ENCODE measurements at places on chromosomes 1 and 21. TPM values are rescaled to one million over a fixed set of nuclear protein-coding genes. Genes with fewer than 3 reads are reported as not detected.

- H3K27me3 ChIP-seq: 0 out of 2 replicates have a peak, but pooled peaks cover 4% of the 10 kb centered on the region
- H3K4me1 ChIP-seq: no peaks in the 10 kb centered on the region
- H3K27ac ChIP-seq: no peak overlapping the region
- H3K4me3 ChIP-seq: no peak overlapping the region
These were observed 12.3 kb downstream of the OLFML3 start for GRCh38 chr1:113991467-113991997.

DNA sequence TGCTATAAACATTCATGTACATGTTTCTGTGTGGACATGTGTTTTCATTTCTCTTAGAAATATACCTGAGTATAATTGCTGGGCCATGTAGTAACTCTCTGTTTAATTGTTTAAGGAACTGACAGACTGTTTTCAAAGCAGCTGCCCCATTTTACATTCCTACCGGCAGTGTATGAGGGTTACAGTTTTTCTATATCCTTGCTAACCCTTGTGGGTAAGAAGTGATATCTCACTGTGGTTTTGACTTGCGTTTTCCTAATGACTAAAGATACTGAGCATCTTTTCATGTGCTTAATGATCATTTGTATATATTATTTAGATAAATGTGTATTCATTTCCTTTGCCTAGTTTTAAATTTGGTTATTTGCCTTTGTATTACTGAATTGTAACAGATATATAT lies 81.7 kb downstream of the DNM3 start:
- no peak overlapping the region for H3K27ac ChIP-seq
- H3K36me3 ChIP-seq: no peaks in the 10 kb centered on the region
- DNase-seq: no peak
- no peaks in the 10 kb centered on the region for H3K27me3 ChIP-seq

- no peaks in the 10 kb centered on the region for H3K36me3 ChIP-seq
- H3K27ac ChIP-seq: no peak overlapping the region
- peaks cover 7% of the 10 kb centered on the region for H3K27me3 ChIP-seq
- no peaks in the 10 kb centered on the region for H3K4me1 ChIP-seq
- H3K4me3 ChIP-seq: no peak overlapping the region
These were observed 17.1 kb downstream of the SLAMF7 start for GRCh38 chr1:160755911-160756848.

DNA sequence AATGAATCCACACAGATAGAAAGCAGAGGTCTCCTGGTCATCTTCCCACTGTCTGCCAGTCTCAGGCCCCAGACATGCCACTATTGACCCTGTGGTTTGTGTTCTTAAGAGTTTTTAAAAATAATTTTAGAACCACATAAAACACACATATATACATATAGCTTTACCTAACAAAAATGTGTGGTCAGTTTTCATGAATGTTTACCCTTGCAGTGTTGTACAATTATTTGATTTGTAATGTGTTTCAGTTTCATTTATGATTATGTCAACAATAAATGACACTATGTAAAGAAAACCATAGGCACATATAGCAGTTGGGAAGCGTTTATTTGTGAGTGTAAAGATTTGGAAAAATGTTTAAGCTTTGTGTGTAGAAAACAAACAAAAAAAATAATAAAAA lies 17.1 kb downstream of the CHAF1B start:
- H3K4me3 ChIP-seq: no peak overlapping the region
- peaks cover 57% of the 10 kb centered on the region for H3K36me3 ChIP-seq
- H3K27me3 ChIP-seq: no peaks in the 10 kb centered on the region
- H3K4me1 ChIP-seq: no peaks in the 10 kb centered on the region

GRCh38 chr1:107795441-107795840 lies 169.5 kb downstream of the VAV3 start:
- no peak for DNase-seq
- no peak overlapping the region for H3K27ac ChIP-seq
- no peaks in the 10 kb centered on the region for H3K36me3 ChIP-seq
- H3K4me3 ChIP-seq: no peak overlapping the region
- H3K27me3 ChIP-seq: no peaks in the 10 kb centered on the region

DNA sequence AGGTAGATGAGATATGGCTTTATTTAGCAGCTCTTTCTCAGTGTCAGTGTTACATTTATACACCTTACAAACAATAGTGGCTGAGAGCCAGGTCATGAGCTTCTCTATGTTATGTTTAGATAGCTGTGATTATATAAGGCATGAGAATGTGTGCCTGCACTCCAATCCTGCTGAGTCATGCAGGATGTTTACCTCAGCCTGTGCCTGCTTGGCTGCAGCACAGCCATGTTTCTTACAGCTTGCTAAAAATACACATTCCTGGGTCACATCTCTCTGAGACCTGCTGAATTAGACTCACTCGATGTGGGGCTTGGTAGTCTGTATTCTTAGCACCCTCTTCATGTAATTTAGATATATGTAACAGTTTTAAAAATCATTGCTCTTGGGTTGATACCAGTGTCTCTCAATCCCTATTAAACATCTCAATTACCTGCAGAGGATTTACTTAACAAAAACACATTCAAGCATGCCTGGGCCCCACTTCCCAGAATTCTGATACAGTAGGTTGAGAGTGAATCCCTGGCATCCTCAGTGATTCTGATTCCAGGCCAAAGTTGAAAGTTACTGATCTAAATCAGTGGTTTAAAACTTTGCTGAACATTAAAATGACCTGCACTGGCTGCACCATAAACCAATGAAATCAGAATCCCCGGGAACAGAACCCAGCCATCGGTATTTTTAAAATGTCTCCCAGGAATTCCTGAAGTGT lies 107.5 kb downstream of the GDAP2 start:
- H3K27ac ChIP-seq: peak overlapping the region; percentile 89
- peaks cover 60% of the 10 kb centered on the region for H3K4me1 ChIP-seq
- H3K27me3 ChIP-seq: no peaks in the 10 kb centered on the region
- no peak overlapping the region for H3K4me3 ChIP-seq
- peak; percentile 94 for DNase-seq

DNA sequence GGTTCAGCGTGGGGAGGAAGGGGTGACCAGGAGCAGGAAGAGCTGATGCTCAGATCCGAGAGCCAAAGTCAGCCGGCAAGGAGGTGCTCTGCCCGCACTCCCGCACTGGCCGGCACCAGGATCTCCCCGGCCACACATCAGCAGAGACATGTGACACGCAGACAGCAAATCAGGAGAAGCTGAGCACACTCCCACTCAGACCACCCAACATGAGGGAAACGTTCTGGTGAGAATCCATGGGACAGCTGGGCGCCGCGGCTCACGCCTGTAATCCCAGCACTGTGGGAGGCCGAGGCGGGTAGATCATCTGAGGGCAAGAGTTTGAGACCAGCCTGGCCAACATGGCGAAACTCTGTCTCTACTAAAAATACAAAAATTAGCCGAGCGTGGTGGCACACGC lies 18.6 kb upstream of the PTTG1IP start:
- H3K27ac ChIP-seq: peak overlapping the region; percentile 85
- peaks cover 59% of the 10 kb centered on the region for H3K36me3 ChIP-seq
- H3K4me1 ChIP-seq: peaks cover 46% of the 10 kb centered on the region
- DNase-seq: peak; percentile 98
- no peaks in the 10 kb centered on the region for H3K27me3 ChIP-seq

- no peak for DNase-seq
- no peak overlapping the region for H3K27ac ChIP-seq
- H3K27me3 ChIP-seq: peaks cover 9% of the 10 kb centered on the region
- H3K4me3 ChIP-seq: no peak overlapping the region
These were observed 22.8 kb downstream of the RD3 start for GRCh38 chr1:211469113-211469512.

- H3K4me1 ChIP-seq: peaks cover 16% of the 10 kb centered on the region
- no peaks in the 10 kb centered on the region for H3K36me3 ChIP-seq
- H3K4me3 ChIP-seq: no peak overlapping the region
- DNase-seq: no peak
- no peaks in the 10 kb centered on the region for H3K27me3 ChIP-seq
These were observed 52.4 kb upstream of the LRP8 start for GRCh38 chr1:53380296-53380695.

DENND1B gene
- 16.1 TPM for total RNA-seq

DIP2A gene
- 19.2 TPM for total RNA-seq

SPRR2E gene
- not detected for total RNA-seq

SPAG17 gene
- total RNA-seq: not detected

Measured in SJSA1 (cell line).